NCI-H1092 treated with DMSO at 0.1 percent for 48 hours (cell line): ENCODE measurements at places on chromosomes 6 and 20.

DNA sequence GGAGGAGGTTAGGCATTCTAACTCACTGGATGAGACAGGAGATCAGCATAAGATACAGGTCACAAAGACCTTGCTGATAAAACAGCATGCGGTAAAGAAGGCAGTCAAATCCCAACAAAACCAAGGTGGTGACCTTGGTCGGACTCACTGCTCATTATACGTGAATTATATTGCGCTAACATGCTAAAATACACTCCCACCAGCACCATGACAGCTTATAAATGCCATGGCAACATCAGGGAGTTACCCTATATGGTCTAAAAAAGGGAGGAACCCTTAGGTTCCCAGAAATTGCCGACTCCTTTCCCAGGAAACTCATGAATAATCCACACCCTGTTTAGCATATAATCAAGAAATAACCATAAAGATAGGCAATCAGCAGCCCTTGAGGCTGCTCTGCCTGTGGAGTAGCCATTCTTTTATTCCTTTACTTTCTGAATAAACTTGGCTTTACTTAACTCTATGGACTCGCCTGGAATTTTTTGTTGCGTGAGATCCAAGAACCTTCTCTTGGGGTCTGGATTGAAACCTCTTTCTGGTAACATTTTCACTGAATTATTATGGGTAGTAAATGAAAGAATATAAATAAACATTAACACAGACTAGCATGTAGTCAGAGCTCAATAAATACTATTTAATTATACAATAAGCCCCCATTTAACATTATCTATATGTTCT lies 3.0 kb upstream of the LAMA4 start:
- DNase-seq, result no peak

DNA sequence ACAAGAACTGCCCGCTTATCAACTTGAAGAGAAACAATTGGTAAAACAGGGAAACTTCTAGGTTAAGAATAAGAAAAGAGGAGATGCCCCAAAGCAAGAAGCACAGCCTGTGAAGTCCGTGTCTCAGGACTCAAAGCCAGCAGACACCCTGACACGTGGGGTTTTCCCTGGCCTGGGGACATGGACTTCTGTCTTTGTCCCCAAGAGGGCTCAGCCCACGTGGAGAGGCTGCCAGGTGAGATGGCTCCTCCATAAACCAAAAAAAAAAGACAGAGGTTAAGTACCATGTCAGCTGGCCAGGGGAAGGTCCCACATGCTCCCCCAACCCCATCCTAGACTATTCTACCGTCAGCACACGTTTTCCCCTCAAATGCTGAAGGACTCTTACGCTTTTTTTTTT lies 9.9 kb downstream of the SERPINB6 start:
- no peak for DNase-seq

- no peak for DNase-seq
Observed at GRCh38 chr20:47232518-47232917, 124.0 kb downstream of the ZMYND8 start.

DNA sequence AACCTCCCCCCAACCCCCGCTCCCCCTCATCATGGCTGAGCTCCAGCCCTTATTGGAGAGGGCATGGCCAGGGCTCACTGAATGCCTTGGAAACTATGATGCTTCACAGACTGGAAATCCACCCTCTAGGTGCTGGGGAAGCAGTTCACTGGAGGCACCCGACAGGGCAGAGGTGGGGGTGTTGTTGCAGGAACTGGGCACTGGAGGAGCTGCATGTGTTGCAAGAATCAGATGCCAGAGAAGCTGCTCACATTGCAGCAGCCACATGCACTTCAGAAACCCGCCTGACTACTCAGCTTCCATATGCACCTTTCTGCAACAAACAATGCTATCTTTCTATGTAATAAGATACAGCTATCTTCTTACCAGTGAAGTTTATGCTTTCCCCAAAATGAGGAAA lies 7.9 kb upstream of the TBPL1 start:
- no peak for DNase-seq

GRCh38 chr6:150465610-150466009 lies 96.8 kb downstream of the IYD start:
- no peak for DNase-seq

DNA sequence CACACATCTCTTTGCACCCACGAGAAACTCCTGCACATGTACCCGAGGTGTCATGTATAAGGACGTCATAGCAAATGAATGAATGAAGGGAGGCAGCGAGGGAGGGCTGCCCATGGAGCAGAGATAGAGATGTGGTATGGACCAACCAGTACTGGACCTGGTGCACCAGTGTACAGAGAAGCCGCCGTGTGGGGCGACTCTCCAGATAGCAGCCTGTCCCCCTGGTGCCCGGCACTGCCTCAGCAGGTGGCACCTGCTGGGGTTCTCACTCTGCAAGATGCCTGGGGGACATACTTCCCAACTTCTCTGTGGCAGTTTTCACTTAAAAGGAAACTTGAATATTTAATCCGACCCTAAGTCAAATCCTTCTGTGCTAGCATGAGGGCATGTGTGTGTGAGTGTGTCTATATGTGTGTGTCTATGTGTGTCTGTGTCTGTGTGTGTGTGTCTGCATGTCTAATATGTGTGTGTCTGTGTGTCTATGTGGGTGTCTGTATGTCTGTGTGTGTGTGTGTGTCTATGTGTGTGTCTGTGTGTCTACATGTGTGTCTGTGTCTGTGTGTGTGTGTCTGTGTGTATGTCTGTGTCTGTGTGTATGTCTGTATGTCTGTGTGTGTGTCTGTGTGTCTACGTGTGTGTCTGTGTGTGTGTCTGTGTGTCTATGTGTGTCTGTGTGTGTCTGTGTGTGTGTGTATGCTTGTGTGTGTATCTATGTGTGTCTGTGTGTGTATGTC lies 132.0 kb downstream of the RNASET2 start:
- DNase-seq, result no peak

- no peak for DNase-seq
Observed at GRCh38 chr6:27474672-27475071, 1.8 kb upstream of the ZNF184 start.

GRCh38 chr6:167111597-167111996 lies 11.3 kb upstream of the CCR6 start:
- no peak for DNase-seq

DNA sequence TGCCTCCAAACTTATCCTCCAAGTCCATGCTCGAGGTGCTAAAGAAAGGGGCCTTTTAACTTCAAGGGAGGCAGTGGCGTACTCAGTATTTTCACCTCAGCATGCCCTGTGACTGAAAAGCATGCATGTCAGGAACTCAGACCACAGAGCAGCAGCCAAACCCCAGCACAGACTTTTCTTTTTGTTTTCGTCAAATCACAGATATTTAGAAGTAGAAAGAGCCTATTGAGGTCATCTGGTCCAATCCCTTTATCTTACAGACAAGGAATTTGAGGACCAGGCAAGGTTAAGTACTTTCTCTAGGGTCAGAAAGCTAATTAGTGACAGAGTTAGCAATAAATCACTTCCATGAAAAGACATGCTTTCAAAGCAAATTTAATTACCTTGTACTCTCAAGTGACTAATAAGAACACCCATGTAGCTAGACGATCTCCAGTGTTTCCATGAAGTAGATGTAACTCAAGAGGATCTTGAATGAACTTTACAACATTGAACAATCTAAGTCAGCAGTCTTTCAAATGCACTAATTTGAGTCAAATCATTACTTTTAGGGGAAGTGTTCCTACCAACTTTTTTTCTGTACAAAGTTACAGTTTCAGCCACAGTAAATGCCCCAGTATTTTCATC lies 35.9 kb downstream of the MOXD1 start:
- no peak for DNase-seq

DNA sequence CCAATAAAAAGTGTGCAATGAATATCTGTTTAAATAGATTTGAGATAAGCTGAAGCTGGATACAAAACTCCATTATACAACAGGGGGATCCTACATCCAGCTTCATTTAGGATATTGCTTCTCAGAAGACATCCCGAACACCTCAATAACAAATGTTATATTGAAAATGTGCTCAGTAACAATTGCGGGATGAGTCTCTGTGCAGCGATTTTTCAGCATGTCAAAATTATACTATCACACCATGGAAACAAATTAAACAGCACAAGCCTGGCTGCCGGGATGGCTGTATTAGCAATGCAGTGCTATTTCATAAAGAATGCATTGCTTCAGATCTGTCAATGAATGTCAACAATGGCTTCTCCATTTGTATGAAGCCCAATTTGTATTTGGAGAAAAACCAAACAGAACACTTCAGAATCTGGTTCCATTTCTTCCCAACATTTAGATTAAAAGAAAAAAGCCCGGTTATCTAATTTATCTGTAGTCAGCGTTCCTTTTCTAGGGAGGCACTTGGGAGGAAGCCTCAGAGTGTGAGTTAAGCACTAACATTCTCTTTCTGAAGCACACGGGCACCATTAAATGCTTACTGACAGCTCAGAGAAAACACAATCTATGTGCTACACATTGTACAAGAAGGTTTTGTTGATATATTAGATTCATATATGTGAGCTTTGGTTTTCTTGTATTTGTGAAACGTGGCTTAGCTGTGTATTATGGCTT lies 310.9 kb upstream of the AGPAT4 start:
- no peak for DNase-seq

GRCh38 chr6:118320652-118321051 lies 227.4 kb upstream of the PLN start:
- DNase-seq, result peak; percentile 28

GRCh38 chr6:127094791-127095190 lies 23.7 kb upstream of the RSPO3 start:
- DNase-seq, result no peak

DNA sequence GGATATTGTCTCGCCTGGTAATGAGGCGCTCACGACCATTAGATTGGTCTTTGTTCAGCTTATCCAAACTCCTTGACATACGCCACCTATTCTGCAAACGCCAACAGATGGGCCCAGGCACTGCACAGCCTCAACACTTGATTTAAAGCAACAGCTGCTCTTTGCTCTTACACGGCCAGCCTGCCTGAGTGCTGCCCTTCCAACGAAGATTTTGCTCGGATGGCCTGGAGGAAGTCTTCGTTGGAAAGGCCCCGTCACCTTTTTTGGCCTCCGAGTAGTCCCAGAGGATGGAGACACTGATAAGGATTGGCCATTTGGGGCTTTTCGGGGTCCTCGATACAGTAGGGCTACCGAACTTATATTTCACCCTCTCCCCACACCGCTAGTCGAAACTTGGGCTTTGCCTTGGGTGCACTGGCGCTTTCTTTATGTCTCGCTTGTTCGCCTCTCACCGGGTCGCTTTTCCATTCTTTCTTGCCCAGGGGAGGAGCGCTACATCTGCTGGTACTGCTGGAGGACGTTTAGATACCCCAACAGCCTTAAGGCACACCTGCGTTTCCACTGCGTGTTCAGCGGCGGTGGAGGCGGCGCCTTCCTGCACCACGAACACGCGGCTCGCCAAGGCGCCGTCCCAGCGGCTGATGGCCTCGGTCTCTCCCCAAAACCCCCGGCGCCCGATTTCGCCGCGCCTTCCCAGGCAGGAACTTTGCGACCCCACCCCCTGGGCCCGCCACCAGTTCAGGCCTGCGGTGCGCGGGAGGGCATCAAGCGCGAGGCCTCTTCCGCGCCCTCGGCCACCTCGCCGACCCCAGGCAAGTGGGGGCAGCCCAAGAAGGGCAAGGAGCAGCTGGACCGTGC lies 6.1 kb downstream of the PRDM13 start:
- no peak for DNase-seq

GRCh38 chr20:33812152-33812849 lies 1.2 kb downstream of the CHMP4B start:
- DNase-seq, result no peak
